ENCODE measurements at places on chromosomes 7 and 10.
A peak's percentile ranks its signal among the peaks of the same experiment; 100 is the strongest.

DNA sequence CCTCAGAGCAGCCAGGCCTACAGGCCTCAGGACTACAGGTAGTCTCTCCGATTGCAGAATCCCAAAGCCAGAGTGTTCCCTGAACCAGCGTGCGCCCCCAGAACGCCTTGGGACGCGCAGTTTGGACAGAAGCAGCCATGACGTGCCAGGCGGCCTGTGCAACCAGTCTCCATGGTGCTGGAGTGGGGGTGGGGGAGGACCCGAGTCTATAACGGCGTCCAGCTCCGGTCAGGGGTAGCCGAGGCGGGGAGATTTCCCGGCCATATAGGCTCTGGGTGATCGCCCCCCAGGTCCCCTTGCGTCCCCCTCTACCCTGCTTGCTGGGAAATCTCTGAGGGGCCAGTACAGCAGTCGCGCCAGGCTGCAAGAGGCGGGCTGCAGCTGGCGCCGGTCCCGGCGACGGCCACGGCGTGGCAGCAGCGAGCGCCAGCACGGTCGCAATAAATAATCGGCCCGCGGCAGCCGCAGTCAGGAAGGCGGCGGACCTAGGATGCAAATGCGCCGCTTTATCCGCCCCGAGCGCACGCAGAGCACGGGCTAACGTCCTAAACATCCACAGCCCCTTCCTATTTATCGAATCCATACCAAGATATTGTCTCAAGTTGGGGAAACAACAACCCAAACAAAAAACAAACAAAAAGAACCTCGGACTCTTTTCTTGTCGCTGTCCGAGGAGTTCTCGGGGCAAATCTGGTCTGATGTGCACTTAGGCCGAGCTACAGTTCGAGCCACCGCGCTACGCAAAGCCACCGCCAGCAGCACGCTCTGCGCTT is 1.6 kb downstream of the HOXA3 start:
- DNase-seq, result peak; percentile 73

GRCh38 chr7:107046491-107047259 is 2.2 kb downstream of the PRKAR2B start:
- no peak for DNase-seq

DNA sequence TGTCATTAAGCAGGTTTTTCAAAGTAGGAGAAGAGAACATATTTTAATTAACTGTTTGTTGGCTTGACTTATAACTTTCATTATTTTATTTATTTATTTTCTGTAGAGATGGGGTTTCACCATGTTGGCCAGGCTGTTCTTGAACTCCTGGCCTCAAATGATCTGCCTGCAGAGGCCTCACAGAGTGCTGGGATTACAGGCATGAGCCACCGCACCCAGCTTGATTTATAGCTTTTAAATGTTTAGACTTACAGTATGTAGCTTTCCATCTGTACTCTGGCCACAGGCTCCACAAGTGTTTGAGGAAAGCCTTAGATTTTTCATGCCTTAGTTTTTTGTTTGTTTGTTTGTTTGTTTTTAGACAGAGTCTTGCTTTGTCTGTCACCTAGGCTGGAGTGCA is 72.7 kb upstream of the IFRD1 start:
- no peak for DNase-seq

DNA sequence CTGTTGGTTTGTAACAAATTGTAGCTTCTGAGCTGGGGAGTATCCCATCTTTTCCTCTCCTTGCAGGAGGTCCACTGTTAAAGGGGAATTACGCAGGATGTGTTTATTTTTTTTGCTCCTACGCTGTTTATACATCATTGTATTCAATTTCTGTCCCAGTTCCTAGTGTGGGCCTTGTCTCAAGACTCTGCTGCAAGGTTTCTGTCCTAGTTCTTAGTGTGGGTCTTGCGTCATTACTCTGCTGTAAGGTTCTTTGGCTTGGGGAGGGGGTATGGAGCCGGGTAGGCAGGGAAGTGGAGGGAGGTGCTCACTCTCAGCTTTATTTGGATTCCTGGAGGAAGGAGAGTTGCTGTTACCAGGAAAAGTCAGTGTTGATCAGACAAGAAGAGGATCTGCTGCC is 64.0 kb upstream of the TRIM8 start:
- DNase-seq, result no peak

GRCh38 chr7:78118470-78118869 is 319.9 kb downstream of the PHTF2 start:
- DNase-seq, result no peak

- DNase-seq, result no peak
These were observed 60.3 kb upstream of the PLXNA4 start for GRCh38 chr7:132636581-132636980.

- DNase-seq, result no peak
These were observed 486.8 kb upstream of the ANKRD30A start for GRCh38 chr10:36638462-36639155.

DNA sequence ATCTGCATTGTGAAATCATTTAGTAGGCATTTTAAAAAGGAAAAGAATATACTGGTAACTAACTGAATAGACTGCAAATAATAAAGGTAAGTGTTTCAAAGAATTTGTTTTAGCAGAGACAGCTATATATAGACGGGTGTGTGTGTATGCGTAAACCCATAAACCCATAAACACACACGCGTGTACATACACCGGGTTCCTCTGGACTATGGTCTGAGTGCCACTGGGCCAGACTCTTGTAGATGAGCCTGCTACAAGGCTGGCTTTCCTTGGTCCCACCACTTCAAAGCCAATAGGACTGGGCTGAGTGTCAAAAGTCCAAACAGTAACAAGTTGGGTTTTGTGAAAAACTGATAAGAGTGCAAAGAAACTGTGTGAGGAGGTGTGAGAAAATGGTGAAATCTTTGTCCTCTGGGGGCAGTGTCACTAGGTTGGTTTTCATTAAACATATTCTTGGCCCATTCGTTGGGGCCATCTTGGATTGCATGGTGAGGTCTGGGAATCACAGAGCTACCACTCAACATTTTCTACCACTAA is 39.8 kb downstream of the GNA12 start:
- DNase-seq, result no peak

- no peak for DNase-seq
These were observed 189.6 kb downstream of the TNS3 start for GRCh38 chr7:47392241-47392759.

DNA sequence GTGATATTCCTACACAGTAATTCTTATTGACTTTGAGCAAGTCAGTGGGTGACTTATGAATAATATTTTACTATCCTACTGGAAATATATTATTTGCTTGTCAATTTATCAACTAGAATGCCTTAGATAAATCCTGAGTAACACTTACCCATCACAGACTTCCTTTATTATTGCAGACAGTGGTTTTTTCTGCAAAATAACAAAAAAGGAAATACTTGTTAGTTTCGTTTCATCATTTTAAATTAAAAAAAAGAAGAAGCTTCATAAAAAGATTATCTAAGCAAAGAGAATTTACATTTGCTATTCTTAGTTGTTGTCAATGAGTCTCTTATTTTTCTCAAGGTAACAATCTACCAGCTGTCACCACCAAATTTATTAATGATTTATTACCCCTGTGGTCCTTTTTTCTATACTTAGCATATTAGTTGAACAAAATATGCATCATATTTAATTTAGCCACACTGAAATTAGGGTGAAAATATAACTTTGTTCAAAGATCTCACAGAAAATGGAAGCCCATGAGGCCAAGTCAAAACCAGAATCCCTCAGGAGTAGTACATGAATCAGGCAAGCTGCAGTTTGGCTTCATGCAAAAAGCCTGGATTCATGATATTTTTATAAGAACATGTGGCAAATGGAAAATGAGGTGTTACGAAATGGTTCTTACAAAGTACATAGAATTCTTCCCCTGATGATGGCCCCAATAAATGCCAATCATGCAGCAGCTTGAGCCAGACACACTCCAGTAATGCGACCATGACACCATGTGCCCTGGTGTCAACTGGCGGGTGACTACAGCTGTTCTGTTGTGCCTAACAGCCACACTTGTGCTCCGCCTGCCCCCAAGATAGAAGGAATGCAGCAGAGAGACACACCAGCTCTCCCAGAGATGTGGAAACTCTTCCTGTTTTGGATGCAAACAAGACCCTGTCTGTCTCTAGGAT is 132.6 kb downstream of the ELMO1 start:
- DNase-seq, result no peak

DNA sequence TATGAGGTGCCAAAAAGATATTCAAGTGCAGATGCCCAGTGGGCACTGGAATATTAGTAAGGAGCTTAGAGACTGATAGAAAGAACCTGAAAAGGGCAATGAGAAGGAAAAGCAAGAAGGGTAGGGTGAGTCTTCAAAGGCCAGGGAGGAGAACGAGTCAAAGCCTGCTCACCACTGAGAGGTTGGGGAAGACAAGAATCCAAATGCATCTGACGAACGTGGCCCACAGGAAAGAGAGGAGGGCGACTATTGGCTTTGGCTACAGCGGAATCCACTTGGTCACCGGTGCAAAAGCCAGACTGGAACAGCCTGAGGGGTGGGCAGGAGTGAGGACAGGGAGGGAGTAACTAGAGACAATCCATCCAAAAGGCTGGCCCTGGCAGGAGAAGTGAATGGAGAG is 216.7 kb upstream of the KLF14 start:
- no peak for DNase-seq

- no peak for DNase-seq
These were observed 901.7 kb downstream of the KCNMA1 start for GRCh38 chr10:76735866-76736265.

DNA sequence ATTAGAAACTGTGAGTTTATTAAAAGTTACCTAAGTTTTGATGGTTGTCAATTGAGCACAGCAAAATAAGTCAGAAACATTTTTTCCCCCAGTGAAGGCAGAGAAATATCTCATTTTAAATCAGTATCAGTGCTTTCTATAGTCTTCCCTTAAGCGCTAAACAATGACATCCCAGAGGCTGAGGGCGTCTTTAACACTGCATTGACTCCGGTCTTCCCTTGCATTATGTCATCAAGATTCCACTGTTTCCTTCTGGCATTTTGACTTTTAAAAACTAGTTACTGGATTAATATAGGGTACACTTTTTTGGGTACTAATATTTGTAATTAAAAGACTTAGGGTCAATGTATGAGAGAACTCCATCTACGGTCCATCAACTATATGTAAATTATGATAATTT is 3.9 kb downstream of the GLUD1 start:
- no peak for DNase-seq

GRCh38 chr7:139730746-139731612 is 46.8 kb downstream of the HIPK2 start:
- peak; percentile 55 for DNase-seq

- DNase-seq, result no peak
These were observed 229.2 kb downstream of the TCF7L2 start for GRCh38 chr10:113179265-113179664.

- no peak for DNase-seq
These were observed 5.3 kb upstream of the OIT3 start for GRCh38 chr10:72888151-72888638.

- DNase-seq, result no peak
These were observed 6.0 kb downstream of the MEOX2 start for GRCh38 chr7:15680446-15680845.

GRCh38 chr7:83882551-83882950 is 233.6 kb upstream of the SEMA3E start:
- no peak for DNase-seq

GRCh38 chr10:131899116-131899690 is 1.6 kb upstream of the PPP2R2D start:
- DNase-seq, result no peak

DNA sequence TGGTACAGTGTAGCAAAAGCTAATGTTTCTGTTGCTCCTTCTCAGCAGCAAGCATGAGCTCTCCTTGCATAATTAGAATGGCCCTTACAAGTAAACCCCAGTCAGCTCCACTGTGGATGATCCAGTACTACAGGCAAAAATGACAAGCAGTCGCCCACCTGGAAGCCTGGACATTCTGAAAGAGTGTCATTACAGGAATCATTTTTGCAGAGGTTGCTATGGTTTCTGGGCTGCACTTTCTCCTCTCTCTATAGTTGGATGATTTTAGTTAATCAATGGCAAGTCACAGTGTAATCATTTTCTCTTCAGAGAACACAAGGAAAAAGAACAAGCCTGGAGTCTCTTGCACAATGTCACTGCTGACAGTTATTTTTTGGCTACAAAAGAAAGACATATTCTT is 102.9 kb upstream of the MYO3A start:
- DNase-seq, result no peak

DNA sequence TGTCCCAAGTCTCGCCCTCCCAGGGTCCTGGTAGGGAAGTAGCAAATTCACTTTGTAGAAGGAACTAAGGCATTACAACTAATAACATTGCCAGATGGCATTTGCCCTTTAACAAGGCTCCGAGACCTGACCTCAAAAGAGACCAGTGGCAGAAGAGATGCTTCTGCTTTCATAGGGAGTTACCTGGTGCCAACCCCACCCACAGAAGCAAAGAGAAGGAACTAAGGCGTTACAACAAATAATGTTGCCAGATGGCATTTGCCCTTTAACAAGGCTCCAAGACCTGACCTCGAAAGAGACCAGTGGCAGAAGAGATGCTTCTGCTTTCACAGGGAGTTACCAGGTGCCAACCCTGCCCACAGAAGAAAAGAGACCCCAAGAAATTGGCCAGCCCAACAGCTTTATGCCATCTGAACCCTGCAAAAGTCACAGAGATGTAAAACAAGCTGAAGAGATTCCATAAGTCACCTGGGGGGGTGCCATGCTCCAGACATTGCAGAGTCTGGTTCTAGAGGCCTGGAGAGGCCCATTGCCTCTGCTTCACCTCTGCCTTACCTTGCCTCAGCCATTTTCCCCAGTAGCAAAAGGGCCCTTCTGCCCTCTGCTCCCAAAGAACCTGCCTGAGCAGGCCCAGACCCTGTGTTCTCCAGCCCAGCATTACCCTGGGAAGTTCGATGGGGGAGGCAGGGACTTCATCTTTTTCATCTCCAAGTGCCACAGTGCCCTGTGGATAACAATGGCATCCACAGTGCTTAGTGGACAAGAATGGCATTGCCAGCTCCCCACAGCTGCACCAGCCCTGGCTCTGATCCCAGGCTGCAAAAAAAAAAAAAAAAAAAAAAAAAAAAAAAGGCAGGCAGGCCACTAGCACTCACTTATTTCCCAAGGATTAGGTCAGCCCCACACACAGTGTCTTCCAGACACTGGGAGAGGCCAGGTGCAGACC is 179.5 kb upstream of the PLXNA4 start:
- DNase-seq, result no peak

DNA sequence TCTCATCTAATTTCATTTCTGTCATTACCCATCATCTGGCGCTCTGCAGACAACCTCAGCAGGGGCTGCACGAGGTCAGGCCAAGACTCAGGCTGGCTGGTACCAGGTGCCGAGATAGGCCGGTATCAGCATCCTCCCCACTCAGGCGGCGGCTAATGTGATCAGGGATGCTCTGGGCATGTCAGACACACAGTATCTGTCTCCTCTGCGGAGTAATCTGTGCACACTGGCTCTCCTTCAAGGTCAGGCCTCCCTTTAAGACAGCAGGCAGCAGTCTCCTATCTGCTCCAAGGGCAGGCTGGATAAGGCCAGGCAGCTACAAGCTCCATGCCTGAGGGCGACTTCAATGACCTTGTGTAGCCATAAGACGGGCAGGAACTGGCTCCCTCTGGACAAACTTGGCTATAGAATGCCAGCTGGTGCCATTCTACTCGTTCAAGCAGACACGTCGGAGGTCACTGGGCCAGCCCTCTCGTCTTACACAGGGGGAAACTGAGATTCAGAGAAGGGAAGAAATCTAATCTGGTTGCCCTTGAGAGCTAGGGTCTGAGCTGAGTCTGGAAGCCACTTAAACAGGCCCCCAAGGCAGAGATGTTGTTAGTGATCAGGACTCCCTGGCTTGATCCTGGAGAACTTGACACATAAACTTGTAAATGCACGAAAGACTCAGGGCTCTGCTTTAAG is 59.3 kb downstream of the ARHGAP22 start:
- DNase-seq, result no peak

- no peak for DNase-seq
These were observed 5.8 kb upstream of the SAMD8 start for GRCh38 chr10:75105576-75106197.
